ENCODE measurements at places on chromosomes 13 and 19.
A peak's percentile ranks its signal among the peaks of the same experiment; 100 is the strongest.

- DNase-seq = no peak
These were observed 75.3 kb downstream of the RAB20 start for GRCh38 chr13:110486061-110486715.

DNA sequence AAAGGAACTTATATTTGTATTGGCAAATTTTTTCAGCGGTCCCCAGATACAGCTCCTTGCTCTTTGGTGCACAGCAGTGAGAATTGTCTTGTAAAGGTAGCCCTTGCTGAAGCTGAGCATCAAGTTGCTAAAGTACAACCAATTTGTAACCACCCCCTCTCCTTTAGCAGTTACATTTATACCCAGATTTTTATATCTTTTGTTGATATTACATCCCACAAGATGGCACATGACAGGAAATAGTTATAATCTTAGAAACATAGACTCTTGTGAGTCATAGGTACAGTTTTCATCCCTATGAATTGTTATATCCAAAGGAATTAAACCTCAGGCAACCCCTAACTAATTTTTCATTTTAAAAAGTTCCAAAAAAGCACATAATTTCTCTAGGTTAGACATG is 523.0 kb upstream of the SLITRK1 start:
- no peak for DNase-seq

DNA sequence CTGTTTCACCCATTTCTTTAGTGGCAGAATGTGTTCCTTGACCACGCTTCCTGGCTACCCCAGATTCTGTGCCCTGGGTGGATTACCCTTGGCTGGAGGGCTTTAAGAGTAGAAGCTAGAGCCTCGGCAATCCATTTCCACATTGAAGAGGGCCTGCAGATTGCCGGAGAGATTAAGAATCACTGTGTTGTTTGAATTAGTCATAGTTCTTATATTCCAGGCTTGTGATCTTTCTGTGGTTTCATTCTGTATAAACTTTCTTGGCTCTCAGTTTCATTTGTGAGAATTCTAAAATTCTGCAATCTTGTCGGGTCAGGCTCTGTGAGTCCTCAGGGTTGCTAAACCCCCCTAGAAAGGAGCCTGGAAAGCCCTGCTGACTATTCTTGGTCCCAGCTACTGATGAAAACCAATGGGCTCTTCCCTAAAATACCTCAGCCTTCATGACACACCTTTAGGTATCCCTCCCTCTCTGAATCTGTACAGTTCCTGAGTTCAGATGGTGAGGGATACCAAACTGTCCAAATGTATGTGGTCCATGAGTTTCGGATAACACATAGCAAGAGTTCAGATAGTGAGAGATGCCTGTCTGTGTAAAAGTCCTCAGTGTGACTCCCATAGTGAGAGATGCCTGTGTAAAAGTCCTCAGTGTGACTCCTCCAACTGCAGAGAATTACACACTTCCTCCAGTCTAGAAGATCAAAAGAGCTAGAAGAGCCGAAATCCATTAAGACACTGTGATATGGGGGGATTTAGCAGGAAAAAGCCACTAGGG is 4.3 kb downstream of the PHF11 start:
- no peak for DNase-seq

GRCh38 chr13:49615836-49616675 is 12.3 kb upstream of the ARL11 start:
- no peak for DNase-seq

- DNase-seq = peak; percentile 60
These were observed 957 bp upstream of the CCDC194 start for GRCh38 chr19:17394891-17395415.

- DNase-seq = no peak
These were observed 16.1 kb downstream of the MED16 start for GRCh38 chr19:876780-877314.

DNA sequence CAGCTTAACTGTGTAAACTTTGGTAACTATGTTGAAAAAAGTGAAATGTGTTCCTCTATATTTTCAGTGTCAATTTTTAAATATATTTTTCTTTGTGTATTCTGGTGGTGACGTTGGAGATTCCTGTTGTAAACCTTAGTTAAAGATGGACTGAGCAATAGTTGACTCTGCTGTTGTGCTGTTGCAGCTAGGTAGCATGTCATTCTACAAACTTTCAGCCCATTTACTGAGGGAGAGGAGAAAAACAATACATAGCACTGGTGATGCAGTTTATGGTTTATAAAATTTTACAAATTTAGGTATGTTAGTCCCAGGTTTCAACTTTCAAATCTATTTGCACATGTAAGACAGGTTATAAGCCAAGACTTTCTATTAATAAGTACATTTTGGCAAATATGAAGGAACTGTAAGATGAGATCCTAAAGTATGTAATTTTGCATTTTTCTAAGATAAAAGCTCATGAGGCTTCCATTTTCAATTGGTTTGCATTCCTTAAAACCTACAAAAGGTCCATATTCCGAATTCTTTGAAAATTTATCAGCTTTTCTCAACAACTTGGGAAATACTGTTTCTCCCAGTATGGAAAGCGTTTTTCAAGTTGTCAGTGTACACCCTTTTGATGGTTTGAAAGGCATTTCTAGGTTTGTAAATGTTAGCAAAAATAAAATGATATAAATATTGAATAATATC is 1.5 kb downstream of the NDFIP2 start:
- no peak for DNase-seq

DNA sequence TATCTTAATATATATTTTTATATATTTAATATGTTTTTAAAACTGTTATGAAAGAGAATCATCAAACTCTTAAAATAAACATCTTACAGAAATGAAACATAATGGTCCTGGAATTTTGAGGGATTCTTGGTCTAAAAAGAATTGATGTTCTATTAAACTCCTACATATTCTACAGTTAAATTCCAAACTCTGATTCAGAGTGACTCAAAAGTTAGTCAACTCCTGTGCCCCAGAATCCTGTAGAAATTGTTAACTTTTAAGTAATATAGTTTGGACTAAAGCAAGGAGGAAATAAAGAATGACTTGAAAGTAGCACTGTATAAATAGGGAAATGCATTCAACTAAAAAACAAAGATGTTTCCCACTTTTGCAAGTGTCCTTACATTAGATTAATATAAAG is 47.7 kb downstream of the FNDC3A start:
- DNase-seq = no peak

- no peak for DNase-seq
These were observed 8.3 kb downstream of the LCP1 start for GRCh38 chr13:46173656-46174055.

GRCh38 chr13:22162889-22163288 is 492.0 kb downstream of the FGF9 start:
- DNase-seq = no peak

Data from stimulated activated CD4-positive, alpha-beta T cell treated with anti-CD3 and anti-CD28 coated beads, Interleukin-15, amount 100 ng/mL, for 1 hour (primary cell).